ENCODE measurements at places on chromosomes 2 and 18. TPM values are rescaled to one million over a fixed set of nuclear protein-coding genes. Genes with fewer than 3 reads are reported as not detected.

The C2orf80 gene
- total RNA-seq = not detected

The FOXD4L1 gene
- 1.0 TPM for total RNA-seq

The SLC20A1 gene
- 69.5 TPM for total RNA-seq

The FBLN7 gene
- not detected for total RNA-seq

The ANTXR1 gene
- total RNA-seq = 67.4 TPM

The SERPINB12 gene
- total RNA-seq = not detected

The ZNF385B gene
- total RNA-seq = 2.1 TPM

The MAL gene
- not detected for total RNA-seq

The DCDC2C gene
- not detected for total RNA-seq

The VSNL1 gene
- total RNA-seq = not detected

The MRPS9 gene
- total RNA-seq = 54.5 TPM

The COL3A1 gene
- total RNA-seq = 19.3 TPM

The ZNF804A gene
- 16.8 TPM for total RNA-seq

The EGR4 gene
- total RNA-seq = not detected

The IL1RN gene
- total RNA-seq = not detected

The LAMA3 gene
- 0.08 TPM for total RNA-seq
